C1 segment of cervical spinal cord (tissue), 14 donors: ENCODE measurements at places on chromosomes 7 and 10.

- no peak for DNase-seq
Measured at GRCh38 chr7:94100723-94101345, 96.7 kb upstream of the BET1 start.

DNA sequence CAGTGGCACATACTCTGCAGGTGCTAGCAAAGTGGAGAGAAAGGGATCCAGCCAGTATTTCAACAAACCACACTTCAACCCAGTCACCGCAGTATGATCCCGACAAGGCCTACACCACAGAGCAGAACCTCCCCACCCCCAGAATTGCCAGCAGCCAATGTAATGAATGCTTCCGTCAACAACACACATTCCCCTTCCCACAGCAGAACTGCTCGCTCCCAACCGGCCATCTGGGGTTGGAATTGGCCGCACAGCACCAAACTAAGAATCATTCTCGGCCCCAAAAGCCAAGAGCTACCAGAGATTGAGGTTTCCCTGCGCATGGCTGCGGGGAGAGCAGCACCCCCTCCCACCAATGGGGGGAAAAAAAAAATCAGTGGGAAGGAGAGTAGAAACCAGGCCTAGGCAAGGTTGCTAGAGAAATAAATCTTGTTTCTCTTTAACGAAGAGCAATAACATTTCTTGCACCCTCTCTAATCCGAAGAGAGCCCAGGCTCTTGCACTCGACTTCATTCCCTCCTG, 1.1 kb downstream of the WASL start:
- DNase-seq = peak; percentile 32

DNA sequence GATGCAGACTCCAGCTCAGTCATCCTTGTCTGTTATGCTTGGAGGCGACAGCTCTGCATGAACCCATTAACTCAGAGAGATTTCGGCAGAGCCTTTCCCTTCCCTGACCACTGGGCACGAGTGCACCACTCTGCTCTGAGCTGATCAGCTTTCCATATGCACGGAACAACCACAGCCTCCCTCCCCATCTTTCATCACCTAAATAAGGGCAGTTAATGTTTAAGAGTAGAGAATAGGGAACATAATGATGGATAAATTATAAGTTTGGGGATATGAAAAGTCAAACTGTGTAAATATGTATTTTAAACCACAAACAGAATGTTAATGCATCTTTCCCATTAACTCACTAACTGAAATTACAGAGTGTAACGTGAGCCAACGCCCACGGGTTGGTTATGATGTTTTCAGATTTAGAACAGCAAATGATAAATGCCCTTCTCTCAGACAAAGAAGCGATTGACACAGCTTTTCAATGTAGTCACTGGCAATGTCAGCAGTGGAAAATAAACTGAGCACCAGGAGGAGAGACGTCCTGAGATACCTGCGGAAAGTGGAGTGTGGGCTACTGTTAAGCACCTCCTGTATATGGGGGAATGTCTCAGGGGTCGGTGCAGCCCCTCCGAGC, 658.2 kb downstream of the LRMDA start:
- DNase-seq = no peak

GRCh38 chr10:33214174-33214573, 120.3 kb downstream of the NRP1 start:
- DNase-seq = no peak

DNA sequence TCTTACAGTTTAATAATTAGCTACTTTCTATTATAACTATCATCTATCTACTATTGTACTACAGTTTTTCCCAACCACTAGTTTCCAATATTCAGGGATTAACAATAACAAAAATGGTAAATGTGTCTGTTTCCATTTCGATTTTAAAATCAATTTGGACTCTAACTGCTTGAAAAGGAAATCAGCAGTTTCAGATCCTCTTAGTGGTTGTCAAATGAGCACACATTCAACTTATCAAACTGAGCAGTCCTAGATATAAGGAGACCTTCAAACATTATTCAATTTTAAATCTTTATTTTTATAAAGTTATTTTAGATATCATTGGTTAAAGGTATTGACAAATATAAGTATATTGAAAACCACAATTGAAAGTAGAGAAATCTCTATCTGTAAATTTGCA, 46.8 kb upstream of the CD36 start:
- DNase-seq = no peak

DNA sequence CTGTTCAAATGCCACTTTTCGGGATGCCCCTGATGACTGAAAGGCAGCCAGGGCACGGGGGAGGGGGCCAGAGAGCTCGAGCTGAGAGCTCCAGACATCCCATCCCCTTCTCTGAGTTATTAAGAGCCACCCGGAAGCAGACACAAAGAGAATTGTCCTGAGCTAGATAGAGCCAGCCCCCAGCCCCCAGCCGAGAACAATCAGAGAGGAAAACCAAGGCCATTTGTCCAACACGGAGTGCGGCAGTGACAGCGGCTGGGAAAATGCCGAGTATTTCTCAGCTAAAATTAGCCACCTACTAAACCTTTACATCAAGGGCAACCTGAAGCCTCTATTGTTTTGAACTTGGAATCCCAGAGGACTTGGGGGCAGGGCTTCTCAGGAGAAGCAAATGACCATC, 51.0 kb downstream of the UNC5B start:
- peak; percentile 28 for DNase-seq

DNA sequence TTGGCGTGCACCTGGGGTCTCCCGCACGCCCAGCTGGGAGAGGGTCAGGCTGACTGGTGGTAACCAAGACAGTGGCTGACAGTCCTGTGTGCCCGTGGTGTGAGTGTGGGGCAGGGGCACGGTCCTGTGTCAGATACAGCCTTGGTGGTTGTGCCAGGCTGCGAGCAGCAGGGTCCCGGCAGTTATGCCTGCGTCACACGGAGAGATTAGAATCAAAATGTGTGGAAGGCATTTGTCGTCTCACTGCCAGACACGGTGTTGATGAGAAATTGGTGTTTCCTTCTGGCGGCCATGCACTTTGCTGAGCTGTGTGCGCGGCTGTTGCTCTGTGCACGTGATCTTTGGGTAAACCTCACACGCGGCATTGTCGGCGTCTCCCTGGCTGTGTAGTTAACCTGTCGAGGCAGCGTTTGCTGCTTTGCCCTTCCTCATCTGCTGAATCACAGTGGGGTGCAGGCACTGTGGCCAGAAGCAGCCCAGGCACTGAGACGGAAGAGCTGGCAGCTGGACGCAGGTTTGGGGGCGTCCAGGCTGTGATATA, 87.7 kb downstream of the NKX6-2 start:
- no peak for DNase-seq

GRCh38 chr7:84110400-84110799, 84.2 kb downstream of the SEMA3A start:
- DNase-seq = no peak

DNA sequence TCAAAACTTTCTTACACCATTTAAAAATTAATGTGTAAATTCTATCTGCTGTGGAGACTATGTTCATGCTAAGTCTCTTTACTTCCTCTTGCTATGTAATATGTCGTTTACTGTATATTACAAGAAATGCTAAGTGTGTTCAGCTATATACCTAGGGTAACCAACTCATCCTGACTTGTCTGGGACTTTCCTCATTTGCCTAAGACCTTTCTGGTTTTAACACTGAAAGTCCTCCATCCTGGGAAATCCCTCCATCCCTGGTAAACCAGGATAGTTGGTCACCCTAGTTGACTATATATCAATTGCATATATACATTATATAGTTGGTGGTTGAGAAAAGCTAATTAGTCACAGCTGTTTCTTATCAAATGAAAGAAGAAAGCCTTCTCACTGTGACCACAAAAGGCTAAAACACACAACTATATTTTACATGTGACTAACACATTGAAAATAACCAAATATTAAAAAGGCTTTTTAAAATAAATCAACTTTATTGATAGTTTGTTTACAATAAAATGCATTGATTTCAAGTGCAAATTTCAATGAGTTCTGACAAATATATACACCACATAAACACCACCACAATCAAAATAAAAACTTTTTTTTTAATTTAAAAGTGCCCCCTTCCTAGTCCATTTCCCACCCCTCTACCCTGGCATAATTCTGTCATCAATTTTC, 167.7 kb upstream of the INHBA start:
- DNase-seq = no peak

GRCh38 chr10:61301575-61301974, 151.6 kb downstream of the TMEM26 start:
- no peak for DNase-seq

GRCh38 chr10:54665095-54665494, 135.9 kb downstream of the PCDH15 start:
- DNase-seq = no peak

GRCh38 chr10:116557305-116557880, 11.7 kb downstream of the PNLIP start:
- DNase-seq = no peak

DNA sequence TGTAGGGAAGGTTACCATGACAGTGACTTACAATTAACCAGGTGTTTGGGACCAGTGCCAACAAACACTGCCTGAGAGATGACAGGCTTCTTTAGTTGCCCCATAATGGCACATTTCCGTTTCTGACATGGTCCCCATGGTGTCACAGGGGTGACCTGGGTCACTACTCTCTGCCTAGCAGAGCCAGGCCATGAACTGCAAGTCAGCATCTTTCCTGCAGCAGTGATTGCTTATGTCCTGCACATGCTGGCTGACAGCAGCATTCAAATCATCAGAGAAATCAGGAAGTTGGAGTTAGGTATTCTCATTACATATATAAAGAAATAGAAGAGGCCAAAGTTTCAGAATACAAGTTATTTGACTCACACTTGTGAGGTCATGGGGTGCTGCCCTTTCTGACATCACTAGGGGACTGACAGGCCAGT, 47.1 kb upstream of the ZNRF2 start:
- DNase-seq = no peak

DNA sequence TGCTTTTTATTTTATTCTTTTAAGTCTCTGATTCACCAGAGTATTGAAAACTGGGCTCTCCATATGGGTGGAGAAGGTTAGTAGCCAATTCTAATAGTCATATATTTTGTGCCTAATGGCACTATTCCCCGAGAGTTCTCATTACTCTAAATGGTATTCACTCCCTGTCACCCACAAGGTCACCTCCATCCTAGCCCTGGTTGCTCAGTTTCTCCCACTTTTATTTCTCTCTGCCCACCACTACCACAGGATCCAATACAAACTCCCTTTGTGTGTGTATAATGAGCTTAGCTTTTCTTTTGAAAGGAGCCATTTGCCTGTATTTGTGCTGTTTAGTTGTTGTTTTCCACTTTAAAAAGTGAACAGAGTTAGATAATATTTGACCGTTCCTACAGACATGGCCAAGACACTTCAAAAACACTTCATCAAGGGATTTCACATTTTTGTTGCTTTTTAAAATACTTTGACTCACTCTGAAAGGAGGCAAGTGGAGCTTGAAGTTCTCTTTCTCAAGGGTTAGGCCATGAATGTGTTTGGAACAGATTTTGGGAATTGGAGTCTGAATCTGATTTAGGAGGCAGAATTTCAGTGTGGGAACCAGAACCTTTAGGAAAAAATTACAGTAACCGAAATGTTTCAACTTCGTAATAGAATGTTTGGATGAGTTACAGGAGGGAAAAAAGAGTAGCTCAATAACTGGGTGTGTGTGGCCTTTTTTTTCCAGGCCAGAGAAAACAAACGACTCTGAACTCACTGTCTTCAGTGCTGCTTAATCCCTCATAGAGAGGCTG, 321.3 kb downstream of the BICC1 start:
- DNase-seq = no peak

DNA sequence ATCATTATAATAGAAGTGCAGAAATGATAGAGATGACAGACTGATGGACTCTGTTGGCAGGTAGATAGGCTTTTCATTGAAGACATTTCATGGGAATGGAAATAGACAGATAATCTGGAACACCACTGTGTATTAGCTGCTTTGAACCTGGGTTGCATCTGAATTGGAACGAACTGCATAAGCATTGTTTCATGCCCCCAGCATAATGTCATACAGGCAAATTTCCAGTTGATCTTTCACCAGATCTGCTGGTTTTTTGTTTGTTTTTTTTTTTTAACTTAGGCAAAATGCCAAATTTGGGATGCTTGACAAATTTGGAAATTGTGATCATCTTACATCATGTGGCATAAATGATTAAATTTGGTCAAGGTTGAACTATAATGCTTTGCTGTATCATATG, 172.1 kb upstream of the AOAH start:
- DNase-seq = no peak
